ENCODE measurements at places on chromosomes 11 and 22.

GRCh38 chr11:73962101-73962705, 11.4 kb downstream of the DNAJB13 start:
- DNase-seq: no peak

DNA sequence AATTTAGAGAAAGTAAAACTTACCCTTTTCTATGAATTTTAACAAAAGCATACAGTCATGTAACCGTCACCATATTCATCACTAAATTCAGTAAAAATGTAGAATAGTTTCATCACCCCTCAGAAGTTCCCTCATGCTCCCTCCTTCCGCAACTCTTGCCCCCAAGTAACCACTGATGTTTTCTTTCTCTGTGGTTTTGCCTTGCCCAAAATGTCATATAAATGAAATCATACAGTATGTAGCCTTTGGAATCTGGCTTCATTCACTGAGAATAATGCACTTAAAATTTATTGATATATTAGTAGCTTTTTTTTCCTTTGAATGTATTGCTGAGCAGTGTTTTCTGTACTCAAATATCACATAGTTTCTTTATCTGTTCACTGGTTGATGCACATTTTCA, 60.1 kb downstream of the DCUN1D5 start:
- no peak for DNase-seq

- no peak for DNase-seq
Observed at GRCh38 chr11:131987703-131988102, 617.3 kb downstream of the NTM start.

- DNase-seq: no peak
Observed at GRCh38 chr11:69912161-69912910, 93.1 kb upstream of the FGF3 start.

- DNase-seq: no peak
Observed at GRCh38 chr11:2679011-2679676, 20.6 kb downstream of the KCNQ1OT1 start.

- no peak for DNase-seq
Observed at GRCh38 chr11:95101935-95102334, 12.3 kb downstream of the ENDOD1 start.

DNA sequence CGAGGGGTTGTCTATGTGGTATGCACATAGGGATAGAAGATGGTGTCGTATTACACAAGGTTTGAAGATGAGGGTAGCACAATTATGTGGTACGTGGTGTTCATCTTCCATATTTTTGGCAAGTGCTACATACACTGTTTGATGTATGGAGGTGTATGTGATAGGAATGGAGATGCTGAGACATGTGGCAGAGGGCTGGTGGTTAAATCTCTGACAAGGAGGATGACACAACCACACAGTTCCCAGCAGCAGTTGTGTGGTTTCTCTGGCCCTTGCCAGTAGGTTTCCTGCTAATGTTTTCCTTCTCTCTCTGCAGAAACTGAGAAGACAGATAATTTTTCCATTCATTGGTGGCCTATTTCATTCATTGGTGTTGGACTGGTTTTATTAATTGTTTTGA, 17.0 kb downstream of the NCR3LG1 start:
- no peak for DNase-seq

GRCh38 chr11:11380883-11381282, 27.8 kb upstream of the CSNK2A3 start:
- DNase-seq: no peak

- no peak for DNase-seq
Observed at GRCh38 chr22:20115691-20116375, at the start of gene RANBP1. Gene RANBP1 (plus strand): TSS chr22:20116104. CDS start chr22:20116185, 81 bp downstream.

- no peak for DNase-seq
Observed at GRCh38 chr22:24789516-24789915, 15.0 kb upstream of the PIWIL3 start.

- peak; percentile 76 for DNase-seq
Observed at GRCh38 chr22:38981992-38982927, at the start of gene APOBEC3B. Gene APOBEC3B (plus strand): TSS chr22:38982347. CDS start chr22:38982454, 107 bp downstream.

- no peak for DNase-seq
Observed at GRCh38 chr11:64933213-64933934, 2.3 kb downstream of the GPHA2 start.

DNA sequence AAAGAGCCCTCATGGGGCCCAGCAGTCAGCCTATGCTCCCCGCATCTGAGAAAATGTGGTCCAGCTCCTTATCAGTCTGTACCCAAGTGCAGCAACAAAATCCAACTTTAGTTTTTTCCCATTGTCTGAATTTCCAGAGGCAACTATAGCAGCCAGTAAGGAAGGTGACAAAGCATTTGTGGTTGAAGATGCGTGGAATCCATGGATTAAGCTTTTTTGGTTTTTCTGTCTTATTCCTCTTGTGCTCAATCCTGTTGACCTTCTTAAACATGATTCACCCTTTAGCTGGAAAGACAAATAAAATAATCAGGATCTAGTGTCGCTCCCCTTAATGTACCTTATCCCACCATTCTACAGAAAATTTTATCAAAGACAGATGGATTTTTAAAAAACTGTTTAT, 14.3 kb downstream of the GDPD4 start:
- DNase-seq: no peak
